ENCODE measurements at places on chromosomes 4 and X.

DNA sequence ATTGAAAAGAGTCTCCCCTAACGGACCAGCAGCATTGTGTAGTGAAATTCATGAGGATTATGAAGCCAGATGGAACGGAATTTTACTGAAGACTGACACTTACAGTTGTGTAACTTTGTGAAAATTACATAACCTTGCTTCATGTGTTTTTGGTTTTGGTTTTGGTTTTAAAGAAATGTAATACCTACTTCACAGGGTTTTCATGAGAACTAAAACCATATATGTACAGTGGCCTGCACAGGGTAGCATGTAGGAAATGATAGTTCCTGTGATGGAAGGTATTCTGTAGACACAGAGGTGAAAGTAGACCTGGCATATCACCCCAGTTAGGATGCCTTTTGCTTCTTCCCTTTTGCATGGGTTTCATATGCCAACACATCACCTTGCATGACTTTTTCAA, 247.0 kb downstream of the BANK1 start:
- DNase-seq: no peak

DNA sequence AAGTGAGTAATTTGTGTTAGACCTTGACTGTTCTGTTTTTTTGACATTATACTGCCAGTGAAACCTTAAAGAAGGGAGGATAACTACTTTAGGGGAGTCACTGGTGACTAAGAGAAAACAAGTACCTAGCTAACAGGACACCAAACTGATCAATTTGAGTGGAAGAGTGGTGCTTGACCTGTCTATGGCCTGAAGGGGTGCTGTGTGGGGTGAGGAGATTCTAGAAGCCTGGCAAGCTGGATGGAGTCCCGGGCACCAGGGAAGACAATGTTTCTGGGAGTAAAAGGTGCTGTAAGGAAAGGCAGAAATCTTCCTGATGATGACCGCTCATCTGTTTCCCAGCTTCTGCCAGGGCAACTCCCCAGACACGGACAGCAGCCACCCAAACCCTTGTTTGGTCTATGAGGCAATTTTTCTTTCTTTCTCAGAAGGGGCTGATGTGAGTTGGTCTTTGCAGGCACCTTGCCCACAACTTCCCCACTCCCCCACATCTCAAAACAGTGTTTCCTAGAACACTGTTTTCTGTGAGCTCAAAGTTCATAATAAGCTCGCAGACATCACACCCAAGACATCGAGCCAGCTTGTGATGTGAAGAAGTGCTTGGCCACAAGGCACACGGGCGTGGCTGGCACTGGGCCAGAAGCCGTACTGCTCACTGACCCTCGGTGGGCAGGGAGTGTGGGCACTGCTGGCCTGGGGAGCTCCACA, 4.6 kb downstream of the TXK start:
- no peak for DNase-seq

GRCh38 chr4:53688186-53688790, 97.0 kb upstream of the LNX1 start:
- DNase-seq: peak; percentile 45

DNA sequence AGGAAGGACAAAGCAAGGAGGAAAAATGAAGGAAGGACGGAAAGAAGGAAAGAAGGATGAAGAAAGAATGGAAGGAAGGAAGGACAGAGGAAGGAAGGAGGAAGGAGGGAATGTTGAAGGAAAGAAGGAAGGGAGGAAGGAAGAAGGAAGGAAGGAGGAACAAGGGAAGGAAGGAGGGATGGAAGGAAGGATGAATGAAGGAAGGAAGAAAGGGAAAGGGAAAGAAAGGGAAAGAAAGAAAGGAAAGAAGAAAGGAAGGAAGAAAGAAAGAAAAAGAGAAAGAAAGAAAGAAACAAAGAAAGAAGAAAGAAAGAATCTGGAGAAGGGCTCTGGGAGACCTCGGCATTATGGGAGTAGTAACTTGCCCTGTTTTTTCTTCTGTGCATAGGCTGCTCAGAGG, 70.8 kb upstream of the SHISA3 start:
- DNase-seq: no peak

- DNase-seq: no peak
These were observed 5.9 kb upstream of the SEPTIN6 start for GRCh38 chrX:119698845-119699244.

- no peak for DNase-seq
These were observed 86.5 kb upstream of the GPM6B start for GRCh38 chrX:13903405-13903804.

DNA sequence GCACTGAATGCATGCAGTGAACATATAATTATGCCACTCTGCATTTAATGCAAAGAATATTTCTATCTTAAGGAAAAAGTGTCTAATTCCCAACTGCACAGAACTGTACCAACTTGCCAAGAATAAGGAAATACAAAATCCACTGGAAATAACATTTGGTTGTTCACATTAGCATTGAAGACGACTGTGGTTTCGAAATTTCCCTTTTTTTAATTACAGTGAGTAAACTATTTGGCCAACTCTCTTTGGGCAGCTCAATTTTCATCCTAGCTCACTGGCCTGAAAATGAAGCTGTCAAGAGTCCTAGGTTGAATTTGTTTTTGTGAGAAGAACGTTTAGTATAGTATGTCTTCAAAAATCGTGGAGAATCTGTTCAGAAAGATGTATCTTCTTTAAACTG, 81.6 kb upstream of the MID1 start:
- no peak for DNase-seq

- DNase-seq: no peak
These were observed 17.4 kb upstream of the TMEM184C start for GRCh38 chr4:147599769-147600168.

- DNase-seq: no peak
These were observed 61.1 kb downstream of the HELT start for GRCh38 chr4:185079271-185079905.

DNA sequence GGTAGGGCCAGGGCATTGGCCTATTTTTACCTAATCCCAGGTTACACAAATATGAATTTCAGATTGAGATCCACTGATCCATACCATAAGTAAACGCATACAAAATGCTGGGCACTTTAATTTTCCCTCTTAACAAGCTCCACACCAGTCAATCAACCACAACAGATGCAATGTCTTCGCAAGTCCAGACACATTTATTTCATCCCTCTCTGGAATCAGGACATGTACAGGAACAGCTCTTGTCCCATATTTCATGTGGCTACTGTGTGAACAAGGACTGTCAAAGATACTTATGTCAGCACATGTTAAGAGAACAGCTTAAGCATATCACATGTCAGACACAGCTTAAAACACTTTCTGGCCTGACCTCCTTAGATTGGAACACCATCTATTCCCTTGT, 145.9 kb downstream of the PPP3CA start:
- no peak for DNase-seq

GRCh38 chr4:139958739-139959098, 195.3 kb downstream of the MAML3 start:
- DNase-seq: no peak

GRCh38 chrX:150408007-150408406, 44.9 kb downstream of the MAMLD1 start:
- DNase-seq: no peak

- no peak for DNase-seq
These were observed 162.7 kb downstream of the PPP3CA start for GRCh38 chr4:101184668-101185067.

DNA sequence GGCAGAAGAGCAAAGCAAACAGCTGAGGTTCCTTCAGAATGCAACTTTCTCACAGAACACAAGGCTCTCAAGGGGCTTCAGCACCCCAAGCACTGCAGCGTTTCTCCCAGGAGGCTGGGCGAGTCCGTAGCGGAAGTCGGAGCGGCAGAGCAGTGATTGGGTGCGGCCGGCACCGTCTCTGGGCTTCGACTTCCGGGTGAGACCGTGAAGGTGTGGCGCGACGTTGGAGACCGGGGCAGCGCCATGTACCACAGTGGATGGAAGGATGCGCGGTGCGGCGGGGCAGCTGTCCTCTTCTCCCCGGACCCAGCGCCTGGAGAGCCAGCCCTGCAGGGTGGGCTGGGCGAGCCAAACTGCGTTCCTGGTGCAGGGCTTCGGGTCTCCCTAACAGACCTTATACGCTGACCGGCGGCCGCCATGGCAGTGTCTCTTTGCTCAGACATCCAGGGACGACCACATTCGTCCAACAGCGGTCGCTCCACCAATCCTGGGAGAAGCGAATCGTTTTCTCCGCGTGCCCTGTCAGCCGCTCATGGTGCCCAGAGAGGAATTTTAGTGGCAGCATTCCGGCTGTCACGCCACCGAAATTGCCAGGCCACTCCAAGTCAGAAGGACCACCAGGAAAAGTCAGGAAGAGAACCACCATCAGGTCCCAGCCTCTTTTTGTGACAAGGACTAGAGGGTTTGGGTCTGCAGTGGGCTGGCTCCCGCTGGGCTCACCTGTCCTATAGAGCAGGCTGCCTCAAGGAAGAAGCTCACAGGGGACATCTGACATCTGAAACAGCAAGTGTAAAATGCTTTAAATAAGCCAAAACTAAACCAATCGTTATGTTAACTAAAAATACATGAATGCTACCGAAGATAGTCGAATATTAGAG, 20.5 kb downstream of the TRIM61 start:
- peak; percentile 78 for DNase-seq

DNA sequence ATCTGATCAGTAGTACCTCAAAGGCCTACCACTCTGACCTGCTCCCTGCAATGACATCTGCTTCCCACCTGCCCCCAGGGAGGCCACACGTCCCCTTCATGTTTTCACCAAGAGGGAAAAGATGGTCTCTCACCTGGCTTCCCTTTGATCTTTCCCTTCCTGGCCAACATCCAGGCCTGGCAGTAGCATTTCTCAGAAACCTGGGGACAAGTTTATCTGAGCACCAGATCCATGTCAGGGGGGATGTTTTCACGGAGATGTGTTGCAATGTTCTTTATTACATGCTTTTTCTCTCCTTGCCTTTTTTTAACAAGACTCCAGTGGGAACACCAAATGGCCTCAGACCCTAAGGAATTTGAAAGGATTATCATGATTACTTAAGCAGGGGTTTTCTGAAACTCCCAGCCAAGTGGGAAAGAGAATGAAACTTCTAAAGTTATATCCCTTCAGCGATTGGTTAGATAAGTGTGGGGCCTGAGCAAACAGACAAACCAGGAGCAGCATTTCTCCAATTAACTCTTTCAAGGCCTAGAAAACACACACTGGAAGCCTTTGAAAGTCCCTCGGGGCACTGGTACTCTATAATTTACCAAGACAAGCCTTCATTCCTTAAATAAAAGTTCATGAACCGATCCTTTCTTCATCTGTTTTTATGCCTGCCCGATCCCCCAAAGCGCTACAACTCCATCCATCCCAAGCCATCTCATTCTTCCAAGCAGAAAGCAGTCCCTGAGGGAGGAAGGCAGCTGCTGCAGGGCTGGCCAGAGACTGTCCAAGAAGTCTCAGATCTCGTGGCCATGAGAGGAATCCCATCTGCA, 94.1 kb downstream of the BCOR start:
- DNase-seq: peak; percentile 31

DNA sequence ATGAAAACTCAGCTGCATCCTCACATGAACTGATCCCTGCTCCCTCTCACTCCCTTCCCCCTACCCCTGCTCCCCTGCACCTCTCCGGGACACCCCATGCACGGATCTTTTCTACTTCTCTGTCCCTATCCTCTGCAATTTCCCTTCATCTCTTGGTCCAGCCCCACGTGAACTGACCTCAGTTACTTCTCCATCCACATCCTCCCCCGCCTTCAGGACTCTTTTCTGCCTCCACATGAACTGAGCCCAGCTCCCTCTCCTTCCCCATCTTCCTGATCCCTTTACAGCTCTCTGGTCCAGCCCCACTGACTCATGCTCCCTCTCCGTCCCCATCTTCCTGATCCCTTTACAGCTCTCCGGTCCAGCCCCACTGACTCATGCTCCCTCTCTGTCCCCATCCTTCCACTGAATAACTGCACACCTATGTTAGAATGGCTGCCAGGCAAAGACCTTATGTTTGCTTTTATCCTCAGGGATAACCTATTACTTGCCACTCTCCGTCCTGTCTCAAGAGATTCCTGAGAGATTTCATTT, 5.6 kb downstream of the CETN2 start:
- no peak for DNase-seq

DNA sequence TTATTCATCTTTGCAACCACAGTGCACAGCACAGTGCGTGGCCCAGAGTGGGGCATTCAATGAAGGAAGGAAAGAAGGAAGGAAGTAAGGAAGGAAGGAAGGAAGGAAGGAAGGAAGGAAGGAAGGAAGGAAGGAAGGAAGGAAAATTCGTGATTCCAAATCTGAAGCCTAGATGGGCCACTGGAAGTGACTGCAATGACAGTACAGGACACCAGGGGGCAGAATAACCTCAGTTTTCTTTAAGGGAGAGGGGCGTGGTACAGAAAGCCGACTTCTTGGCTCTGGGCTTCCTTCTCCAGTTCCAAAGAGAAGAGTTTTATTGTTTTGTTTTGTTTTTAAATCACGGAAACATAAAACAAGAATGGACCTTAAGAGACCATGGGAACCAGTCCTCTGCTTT, 47.8 kb downstream of the APLN start:
- DNase-seq: peak; percentile 61

- no peak for DNase-seq
These were observed 1056.0 kb downstream of the STIM2 start for GRCh38 chr4:27916452-27917184.

DNA sequence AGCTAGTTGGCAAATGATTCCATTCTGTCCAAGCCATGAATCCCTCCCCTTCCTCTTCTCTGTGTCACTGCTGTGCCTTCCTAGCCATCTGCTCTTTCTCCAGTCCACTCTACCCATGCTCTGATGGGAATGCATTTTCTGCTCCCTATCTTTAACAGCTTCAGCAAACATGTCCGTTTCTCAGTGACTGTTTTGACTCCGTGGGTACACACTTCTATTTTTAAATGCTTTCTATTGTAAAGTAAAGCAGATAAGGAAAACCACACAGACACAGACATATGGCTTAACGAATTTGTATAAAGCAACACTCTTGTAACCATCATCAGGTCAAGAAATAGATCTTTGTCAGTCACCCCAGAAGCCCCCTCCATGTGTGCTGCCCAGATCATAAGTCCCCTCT, 72.4 kb upstream of the KLHL13 start:
- no peak for DNase-seq

GRCh38 chr4:8746523-8747466, 124.8 kb downstream of the HMX1 start:
- peak; percentile 5 for DNase-seq

- DNase-seq: no peak
These were observed 19.5 kb downstream of the EPGN start for GRCh38 chr4:74327762-74328161.

GRCh38 chr4:97990409-97990808, 152.9 kb downstream of the STPG2 start:
- no peak for DNase-seq

DNA sequence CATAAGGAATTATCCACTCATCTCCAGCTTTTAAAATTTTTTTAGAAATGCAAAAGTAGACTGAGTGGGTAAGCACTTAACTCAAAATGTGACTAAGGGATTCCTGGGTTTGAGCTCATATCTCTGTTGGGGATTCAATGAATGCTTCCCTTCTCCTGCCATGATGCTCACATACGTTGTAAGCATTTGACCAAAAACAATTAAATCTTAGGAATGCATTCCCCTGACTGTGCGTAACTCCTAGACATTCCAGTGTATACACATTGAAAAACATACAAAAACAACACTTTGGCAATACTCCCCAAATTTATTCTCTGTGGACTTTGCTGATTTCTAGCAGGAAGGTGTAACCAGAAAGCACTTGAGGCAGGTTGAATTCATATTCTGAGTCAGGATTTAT, 29.8 kb downstream of the SPANXA2 start:
- DNase-seq: no peak

All from right hindlimb (tissue), 1 donor.